ENCODE measurements at places on chromosomes 11 and 22. TPM values are rescaled to one million over a fixed set of nuclear protein-coding genes. Genes with fewer than 3 reads are reported as not detected.

The SCGB1A1 gene
- total RNA-seq = not detected

- H3K4me1 ChIP-seq = no peaks in the 10 kb centered on the region
- DNase-seq = no peak
- H3K27ac ChIP-seq = no peak overlapping the region
- H3K36me3 ChIP-seq = no peaks in the 10 kb centered on the region
- no peak overlapping the region for H3K4me3 ChIP-seq
- H3K27me3 ChIP-seq = no peaks in the 10 kb centered on the region
Measured at GRCh38 chr11:132623511-132623910, 908.8 kb downstream of the OPCML start.

DNA sequence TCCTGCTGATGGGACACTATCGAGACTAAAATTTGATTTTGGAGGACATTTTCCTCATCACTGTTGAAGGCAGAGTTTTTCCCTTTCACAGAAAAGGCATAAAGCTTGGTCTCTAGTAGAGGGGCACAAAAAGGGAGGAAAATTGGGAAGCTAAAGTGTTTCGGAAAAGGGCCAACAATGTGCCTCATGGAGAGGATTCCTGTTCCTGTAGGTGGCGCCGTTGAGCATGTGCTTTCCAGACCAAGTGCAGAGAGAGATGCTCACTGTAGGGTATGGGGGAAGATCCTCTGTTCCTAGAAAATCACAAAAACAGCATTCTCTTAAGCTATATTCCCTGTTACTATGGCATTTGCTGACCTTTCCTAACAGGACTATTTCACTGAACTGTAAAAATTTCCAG, 18.4 kb upstream of the OR4C5 start:
- peak; percentile 10 for DNase-seq
- no peaks in the 10 kb centered on the region for H3K4me1 ChIP-seq
- no peak overlapping the region for H3K27ac ChIP-seq

- no peaks in the 10 kb centered on the region for H3K4me1 ChIP-seq
- no peaks in the 10 kb centered on the region for H3K27me3 ChIP-seq
- no peak overlapping the region for H3K27ac ChIP-seq
Measured at GRCh38 chr11:78535920-78536319, 38.7 kb downstream of the NARS2 start.

- no peaks in the 10 kb centered on the region for H3K36me3 ChIP-seq
- no peak overlapping the region for H3K4me3 ChIP-seq
- peaks cover 4% of the 10 kb centered on the region for H3K27me3 ChIP-seq
- H3K27ac ChIP-seq = no peak overlapping the region
- no peak for DNase-seq
Measured at GRCh38 chr11:126764231-126764630, 236.3 kb downstream of the KIRREL3 start.

DNA sequence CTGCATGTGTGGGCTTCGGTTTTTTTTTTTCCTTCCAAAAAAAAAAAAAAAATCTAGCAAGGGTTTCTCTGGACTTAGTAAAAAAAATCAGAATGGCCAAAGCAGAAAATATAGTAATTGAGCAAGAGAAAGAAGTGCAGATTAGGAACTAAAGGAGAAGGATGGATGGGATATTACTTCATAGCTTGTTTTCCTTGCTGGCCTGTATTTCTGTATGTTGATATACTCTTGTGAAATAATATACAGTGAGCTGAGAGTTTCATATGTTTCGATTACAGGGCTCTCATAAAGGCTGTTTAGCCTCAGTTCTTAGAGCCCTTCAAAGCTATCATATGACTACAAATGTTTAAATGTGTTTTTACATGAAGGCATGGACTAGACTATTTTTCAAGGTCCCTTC, 34.3 kb upstream of the NFRKB start:
- no peak overlapping the region for H3K4me3 ChIP-seq
- H3K4me1 ChIP-seq = no peaks in the 10 kb centered on the region
- no peak overlapping the region for H3K27ac ChIP-seq
- H3K36me3 ChIP-seq = peaks cover 16% of the 10 kb centered on the region

Measured in activated CD4-positive, alpha-beta T cell treated with anti-CD3 and anti-CD28 coated beads for 36 hours (primary cell).